Cortex of kidney (tissue), 1 donor: ENCODE measurements at places on chromosomes 3 and 15.

GRCh38 chr15:88493844-88494243 lies 26.3 kb downstream of the MRPS11 start:
- no peak for DNase-seq

DNA sequence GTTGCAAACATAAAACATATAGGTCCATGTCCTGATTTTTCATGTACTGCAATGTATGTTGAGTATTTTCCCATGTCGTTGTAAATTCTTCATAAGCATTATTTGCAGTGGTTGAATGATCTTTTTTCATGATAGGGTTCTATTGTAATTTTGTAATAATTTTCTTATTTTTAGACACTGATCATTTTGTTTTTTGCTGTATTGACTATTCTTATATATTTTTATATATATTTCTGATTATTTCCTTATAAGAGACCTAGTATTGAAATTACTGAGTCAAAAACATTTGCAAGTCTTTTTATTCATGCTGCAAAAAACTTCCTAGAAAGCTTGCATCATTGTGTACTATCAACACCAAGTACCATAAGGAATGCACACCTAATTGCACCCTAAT lies 31.2 kb upstream of the ZNF774 start:
- no peak for DNase-seq

GRCh38 chr3:180563406-180563805 lies 38.6 kb upstream of the TTC14 start:
- DNase-seq = no peak

GRCh38 chr15:84570164-84570735 lies 30.6 kb upstream of the ZSCAN2 start:
- no peak for DNase-seq

GRCh38 chr3:58188921-58189451 lies 21.8 kb downstream of the DNASE1L3 start:
- no peak for DNase-seq

GRCh38 chr15:81189583-81190283 lies 6.9 kb upstream of the IL16 start:
- no peak for DNase-seq

GRCh38 chr3:119329551-119329950 lies 35.4 kb downstream of the ARHGAP31 start:
- no peak for DNase-seq

GRCh38 chr3:116112696-116113095 lies 332.6 kb downstream of the LSAMP start:
- DNase-seq = no peak

DNA sequence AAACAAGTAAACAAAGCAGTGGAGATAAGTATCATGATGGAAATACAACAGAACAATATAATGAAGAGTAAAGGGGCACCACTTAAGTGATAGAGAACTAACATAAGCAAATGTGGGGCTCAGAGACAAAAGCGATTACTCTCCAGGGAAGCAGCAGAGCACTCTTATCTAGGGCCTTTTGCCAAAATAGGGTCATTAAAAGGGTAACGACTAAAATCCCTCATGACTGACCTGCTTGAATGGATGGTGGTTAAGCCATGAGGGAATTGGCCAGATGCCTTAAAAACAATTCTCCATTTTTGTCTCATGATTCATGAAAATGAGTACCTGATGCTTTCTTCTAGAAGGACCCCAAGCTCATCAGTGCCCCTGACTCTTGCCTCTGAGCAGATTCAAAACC lies 3.2 kb upstream of the SLC7A14 start:
- no peak for DNase-seq

DNA sequence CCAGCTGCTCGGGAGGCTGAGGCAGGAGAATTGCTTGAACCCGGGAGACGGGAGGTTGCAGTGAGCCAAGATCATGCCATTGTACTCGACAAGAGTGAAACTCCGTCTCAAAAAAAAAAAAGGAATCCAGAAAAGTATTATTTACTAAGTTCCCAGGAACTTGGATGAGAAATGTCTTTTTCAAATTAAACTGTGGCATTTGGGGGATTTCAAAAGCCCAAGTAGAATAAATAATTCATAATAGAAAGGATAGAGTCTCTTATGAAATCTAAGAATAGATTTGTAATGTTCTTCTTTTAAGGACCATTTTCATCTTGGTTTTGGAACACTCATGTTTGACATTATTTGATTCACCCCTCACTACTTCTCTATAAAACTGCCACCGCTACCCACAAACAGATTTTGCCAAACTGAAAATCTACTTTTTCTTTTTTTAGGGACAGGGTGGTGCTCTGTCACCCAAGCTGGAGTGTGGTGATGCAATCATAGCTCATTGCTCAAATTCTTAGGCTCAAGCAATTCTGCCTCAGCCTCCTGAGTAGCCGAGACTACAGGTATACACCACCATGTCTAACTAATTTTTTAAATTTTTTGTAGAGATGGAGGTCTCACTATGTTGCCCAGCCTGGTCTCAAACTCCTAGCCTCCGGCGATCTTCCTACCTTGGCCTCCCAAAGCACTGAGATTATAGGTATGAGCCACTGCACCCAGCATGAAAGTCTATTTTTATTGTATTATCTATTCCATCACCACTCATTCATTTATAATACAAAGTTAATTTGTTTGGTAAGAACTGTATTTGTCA lies 99.3 kb downstream of the SENP2 start:
- no peak for DNase-seq

DNA sequence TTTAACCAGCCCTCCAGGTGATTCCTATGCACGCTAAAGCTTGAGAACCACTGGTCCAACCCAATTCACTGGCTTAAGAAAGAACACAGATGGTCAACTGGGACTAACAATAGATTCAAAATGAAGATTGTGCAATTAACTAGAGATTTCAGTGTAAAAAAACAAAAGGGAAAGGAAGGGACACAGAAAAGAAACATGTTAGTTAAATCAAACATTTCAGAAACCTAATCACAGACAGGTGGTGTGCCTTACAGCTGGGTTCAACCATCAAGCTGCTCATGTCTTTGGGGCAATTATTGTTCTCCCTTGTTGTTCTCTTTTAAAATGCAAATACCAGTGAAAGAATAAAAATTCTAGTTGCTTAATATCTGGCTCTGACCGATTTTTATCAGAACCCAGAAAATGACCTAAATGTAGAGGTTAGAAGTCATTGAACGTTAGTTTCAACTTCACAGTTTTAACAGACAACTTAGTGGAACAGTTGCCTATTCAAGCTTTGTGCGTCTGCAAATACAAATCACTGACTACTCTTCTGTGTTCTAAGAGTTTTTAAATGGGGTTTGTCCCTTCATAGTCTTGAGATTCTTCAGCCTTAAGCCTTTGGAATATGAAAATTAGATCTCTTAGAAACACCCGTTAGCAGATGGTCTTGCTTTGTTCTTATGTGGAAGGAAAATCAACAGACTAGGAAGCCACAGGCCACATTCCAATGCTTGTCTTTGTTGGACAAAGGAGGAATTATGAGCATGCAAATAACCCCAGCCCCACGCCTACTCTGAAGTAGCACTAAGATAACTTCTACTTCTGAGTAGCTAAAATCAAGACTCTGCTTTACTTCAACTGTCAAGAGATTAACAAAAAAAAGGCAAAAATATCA lies 223.4 kb downstream of the ATP8B4 start:
- no peak for DNase-seq

DNA sequence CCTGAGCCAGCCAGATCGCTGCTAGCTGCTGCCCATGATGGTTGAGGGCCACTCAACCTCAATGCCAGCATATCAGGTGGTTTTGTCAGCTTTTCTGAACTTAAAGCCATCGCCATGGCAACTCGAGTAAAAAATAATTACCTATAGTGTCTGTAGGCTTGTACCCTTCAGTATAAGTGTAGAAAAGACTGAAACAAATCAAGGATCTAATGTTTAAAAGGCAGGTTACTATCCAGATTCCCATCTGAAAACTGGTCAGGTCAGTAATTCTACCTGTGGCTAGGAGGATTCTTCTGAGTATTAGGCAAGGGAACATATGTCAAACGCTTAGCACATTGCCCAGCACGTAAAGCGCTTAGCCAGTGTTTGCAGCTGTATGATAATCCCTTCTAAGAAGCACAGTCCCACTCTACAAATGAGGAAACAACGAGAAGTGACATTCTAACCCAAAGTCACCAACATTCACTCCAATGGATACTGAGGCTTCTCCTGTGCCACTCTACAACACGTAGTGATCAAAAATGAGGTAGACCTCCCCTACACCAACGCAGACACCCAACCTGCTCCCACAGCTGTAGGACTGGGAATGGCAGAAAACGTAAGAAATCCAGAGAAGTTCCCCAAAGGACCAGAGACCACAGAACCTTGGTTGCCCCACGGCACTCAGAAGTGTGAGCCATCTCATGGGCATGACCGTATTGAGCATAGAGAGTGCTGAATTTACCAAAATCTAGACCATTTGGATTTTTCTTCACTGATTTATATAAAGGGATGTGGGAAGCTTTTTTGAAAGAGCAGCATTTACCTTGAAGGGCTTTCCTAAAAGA lies 55.3 kb downstream of the SLTM start:
- no peak for DNase-seq

- no peak for DNase-seq
Measured at GRCh38 chr15:77808075-77808474, 175.4 kb upstream of the LINGO1 start.

- DNase-seq = no peak
Measured at GRCh38 chr3:105828703-105829102, 40.1 kb downstream of the CBLB start.

DNA sequence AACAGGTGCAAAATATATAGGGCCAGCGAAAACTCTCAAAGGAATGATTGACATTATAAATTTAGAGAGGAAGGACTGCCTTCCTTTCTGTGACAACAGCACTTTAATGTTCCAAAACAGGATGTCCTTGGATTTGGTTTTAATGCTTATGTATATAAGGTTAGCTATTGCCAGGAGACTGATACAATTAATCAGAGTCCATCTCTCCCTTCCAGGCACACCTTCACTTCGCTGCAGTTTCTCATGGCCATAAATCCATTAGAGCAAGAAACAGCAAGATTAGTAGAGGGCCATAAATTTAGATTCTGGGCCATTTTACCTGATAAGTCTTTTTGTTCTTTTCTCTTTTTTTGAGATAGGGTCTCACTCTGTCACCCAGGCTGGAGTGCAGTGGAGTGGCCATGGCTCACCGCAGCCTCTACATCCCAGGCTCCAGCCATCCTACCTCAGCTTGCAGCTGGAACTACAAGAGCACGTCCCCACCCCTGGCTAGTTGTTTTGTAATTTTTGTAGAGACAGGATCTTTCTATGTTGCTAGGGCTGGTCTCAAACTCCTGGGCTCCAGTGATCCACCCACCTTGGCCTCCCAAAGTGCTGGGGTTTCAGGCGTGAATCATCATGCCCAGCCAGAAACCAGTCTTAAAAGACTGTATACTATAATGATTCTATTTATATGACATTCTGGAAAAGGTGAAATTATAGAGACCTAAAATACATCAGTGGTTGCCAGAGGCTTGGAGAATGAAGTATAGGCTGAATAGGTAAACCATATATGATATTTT lies 15.7 kb upstream of the TFRC start:
- DNase-seq = no peak

- no peak for DNase-seq
Measured at GRCh38 chr3:13258986-13259514, 161.1 kb downstream of the NUP210 start.

- DNase-seq = no peak
Measured at GRCh38 chr3:148226246-148226645, 471.5 kb upstream of the AGTR1 start.

GRCh38 chr15:91956026-91956723 lies 102.7 kb downstream of the SLCO3A1 start:
- DNase-seq = no peak

GRCh38 chr15:33278816-33279612 lies 31.8 kb upstream of the RYR3 start:
- DNase-seq = no peak

GRCh38 chr3:119349354-119350041 lies 55.3 kb downstream of the ARHGAP31 start:
- no peak for DNase-seq

DNA sequence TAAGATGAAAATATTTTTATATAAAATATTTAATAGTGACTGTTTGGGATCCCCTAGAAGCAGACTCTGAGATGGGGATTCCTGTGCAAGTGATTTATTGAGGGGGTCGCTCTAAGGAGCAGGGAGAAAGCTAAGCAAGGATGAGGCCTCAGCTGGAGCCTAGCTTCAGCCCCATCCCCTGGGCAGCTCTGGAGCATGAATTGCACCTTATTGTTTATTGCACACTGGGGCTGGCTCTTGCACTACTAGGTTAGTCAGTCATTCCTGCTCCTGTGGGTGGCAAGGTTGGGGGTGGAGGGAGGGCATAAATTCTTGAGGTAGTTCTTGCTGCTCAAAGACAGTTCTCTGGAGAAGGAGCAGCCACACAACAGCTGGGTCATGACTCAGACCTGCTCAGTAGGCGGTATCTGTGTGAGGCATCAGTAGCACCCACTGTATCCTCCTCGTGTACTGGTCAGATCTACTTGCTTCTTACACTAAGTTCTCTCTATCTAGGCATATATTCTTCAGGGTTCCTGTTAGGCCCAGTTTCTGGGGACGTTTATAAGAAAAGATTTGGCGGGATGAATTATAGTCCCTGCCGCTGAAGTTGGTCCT lies 27.2 kb upstream of the TNFSF10 start:
- no peak for DNase-seq

DNA sequence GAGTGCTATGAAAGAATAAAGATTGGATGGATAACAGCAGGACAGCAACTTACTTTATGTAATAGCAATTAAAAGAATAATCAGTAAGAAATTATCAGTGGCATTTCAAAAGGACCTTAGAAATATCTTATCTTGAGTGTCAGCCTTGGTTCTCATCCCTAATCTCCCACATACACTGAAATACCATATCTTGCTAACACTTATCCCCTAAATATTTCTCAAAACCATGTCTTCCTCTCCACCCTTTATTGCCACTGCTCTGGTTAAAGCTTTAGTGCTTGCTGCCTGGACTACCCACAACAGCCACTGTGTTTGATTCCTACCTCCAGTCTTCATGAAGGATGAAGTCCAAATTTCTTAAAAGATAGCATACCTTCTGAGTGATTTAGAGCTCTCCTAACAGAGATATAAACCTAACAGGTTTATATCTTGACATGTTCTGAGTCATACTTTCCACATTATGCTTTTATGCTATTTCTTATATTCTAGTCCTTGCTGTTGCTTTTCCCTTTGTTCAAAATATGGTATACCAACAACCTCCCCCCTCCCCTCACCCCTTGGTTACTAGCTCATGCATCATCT lies 202.8 kb downstream of the RSRC1 start:
- no peak for DNase-seq

DNA sequence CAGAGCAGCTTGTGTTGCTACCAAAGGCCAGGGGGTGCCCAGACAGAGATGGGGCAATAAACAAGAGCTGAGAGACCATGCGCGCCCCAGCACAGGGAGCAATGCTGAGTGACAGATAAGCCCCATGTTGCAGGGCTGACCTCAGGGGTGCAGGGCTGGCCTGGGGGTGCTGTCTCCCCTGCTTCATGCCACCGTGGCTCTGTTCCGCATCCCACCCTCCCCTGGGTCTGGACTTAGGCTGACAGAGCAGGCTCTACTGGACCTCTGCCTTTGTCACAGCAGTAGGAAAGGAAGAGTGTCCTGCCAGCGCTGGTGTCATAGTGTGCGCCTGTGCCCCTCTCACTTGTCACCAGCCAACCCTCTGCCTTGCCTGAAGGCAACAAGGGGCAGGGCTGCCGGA lies 67.4 kb upstream of the IQSEC1 start:
- no peak for DNase-seq

- no peak for DNase-seq
Measured at GRCh38 chr3:186624598-186624997, 11.7 kb downstream of the AHSG start.
